ENCODE measurements at places on chromosomes 12 and 14.
A peak's percentile ranks its signal among the peaks of the same experiment; 100 is the strongest.

- DNase-seq, result no peak
Measured at GRCh38 chr14:66152747-66153146, 333.4 kb upstream of the CCDC196 start.

- no peak for DNase-seq
Measured at GRCh38 chr12:131842169-131842568, 14.0 kb downstream of the MMP17 start.

DNA sequence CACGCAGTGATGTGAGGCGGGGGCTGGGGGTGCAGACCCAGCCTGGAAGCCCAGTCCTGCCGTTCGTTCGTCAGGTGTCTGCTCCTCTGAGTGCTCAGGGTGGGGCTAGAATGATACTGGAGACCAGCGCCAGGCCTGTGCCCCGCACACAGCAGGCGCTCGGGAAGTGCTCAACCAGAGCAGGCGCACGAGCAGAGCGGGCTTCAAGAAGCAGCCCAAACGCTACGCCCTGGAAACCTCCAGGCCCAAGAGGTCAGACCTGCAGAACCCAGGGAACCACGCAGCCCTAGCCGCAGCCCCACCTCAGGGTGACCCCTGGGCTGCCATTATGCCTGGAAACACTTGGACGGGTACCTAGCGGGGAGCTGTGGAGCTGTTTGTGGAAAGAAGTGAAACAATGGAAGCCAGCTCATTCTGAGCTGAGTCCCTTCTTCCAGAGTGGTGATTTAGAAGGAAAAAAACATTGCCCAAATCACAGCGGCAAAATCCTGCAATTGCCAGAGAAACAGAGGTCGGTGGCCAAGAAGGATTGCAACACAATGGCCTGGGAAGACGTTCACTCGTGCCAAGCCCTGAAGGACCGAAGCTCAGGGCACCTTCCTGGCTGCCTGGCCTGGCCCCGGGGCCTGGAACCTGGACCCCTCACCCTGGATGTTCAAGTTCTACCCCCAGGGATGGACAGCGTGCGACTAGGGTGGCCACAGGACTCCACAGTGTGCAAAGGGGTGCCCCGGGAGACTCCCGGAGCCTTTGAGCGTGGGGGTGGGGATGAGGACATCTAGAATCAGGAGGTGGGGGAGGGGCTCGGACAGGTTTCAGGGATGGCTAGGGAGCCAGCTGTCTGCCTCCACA, 40.4 kb upstream of the DIO3 start:
- DNase-seq, result no peak

- DNase-seq, result no peak
Measured at GRCh38 chr14:97993508-97994019, 1196.4 kb downstream of the VRK1 start.

- no peak for DNase-seq
Measured at GRCh38 chr12:113453330-113453729, 18.3 kb downstream of the LHX5 start.

GRCh38 chr12:77062846-77063461, 2.4 kb downstream of the E2F7 start:
- peak; percentile 83 for DNase-seq

DNA sequence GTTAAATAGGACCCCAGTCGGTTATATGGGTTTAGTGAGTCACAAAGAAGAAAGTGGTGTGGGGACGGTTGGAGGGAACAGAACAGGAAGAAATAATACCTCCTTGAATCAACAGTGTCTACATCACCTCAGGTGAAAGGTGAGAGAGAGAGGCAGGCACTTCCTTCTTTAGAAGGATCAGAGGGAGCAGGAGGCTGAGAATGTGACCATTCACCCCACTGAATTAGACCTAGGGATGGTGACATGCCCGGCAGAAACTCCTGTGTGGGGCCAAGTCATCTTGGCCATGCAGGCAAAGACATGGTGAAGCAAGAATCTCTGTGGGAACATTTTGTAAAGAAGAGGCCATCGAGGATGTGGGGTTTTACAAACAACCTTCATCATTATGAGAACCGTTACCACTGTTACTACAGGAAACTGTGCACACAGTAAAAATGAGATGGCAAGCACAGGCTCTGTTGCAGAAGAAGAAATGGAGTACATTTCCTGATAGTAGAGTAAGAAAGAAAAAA, 1196.9 kb downstream of the VRK1 start:
- DNase-seq, result peak; percentile 9

- no peak for DNase-seq
Measured at GRCh38 chr14:20470603-20470901, 1.3 kb downstream of the PNP start.

- no peak for DNase-seq
Measured at GRCh38 chr14:71804992-71805391, 127.2 kb upstream of the RGS6 start.

GRCh38 chr14:77582511-77582910, 33.9 kb downstream of the SPTLC2 start:
- DNase-seq, result no peak

- DNase-seq, result no peak
Measured at GRCh38 chr12:116927244-116927940, 16.6 kb downstream of the FBXW8 start.

GRCh38 chr12:67710582-67710981, 62.0 kb downstream of the DYRK2 start:
- peak; percentile 76 for DNase-seq

DNA sequence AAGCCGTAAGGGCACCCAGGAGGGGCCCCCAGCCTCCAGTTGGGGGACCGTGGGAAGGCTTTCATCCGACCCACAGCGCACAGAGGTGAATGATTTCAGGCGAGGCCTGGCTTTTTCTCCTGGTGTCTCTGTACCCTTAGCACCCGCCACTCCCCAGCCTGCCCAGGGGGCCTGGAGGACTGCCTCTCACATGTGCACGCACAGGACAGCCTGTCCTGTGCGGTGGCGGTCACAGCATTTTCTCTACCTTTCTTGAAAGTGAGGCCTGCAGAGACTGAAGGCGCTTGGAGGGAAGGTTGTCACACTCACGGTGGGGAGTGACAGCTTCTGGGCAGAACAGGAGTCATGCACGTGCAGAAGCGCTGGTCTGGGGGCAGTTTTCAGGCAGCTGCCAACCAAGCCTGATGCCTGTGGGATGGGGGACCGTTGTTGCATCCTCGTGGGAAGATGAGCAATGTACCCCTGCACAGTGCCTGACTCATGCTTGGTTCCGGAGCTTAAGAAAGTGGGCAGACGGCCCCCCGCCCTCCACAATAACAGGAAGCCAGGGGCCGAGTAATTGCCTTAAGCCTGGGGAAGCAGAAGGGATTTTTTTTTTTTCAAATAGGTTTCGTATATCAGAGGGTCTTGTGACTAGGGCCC, 148.1 kb downstream of the TSPAN9 start:
- no peak for DNase-seq

DNA sequence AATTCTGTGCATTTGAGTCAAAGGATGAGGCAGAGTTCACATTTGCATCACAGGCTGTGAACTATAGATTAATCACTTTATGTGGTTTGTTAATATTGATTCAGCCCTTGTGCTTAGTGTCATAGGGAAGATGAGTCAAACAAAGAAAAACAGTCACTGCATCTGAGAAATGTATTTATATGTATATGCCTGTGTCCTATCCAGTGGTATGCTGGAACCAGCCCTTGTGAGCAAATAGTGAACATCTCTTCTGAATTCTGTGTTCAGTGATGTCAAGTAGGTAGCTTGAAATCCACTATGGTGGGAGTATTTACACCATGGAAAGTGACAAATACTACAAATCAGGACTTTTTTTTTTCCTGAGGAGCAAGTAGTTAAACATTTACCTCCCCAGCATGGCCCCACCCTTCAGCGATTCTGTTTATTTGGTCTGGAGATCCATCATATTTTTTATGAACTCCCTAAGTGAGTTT, 128.5 kb downstream of the HMGA2 start:
- no peak for DNase-seq

- DNase-seq, result no peak
Measured at GRCh38 chr12:105915997-105916759, 222.6 kb downstream of the NUAK1 start.

- DNase-seq, result no peak
Measured at GRCh38 chr12:93361151-93361919, 16.4 kb upstream of the NUDT4 start.

DNA sequence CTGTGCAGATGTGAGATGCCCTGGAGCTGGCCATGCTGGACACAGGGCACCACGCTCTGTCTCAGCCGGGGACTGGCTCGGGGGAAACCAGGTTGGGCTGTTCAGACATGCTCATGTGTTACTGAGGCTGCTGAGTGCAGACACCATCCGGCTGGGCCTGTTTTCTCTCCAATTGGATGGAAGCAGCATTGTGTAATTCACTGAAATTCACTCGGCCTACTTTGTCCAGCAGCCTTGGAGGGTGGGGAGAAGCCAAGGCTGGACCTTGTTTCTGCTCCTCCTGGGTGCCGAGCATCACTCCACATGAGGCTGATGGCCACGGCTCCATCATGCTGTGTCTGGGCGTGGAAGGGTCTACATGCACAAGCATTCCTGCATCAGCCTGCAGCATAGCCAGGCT, 130.7 kb downstream of the SMOC1 start:
- no peak for DNase-seq

DNA sequence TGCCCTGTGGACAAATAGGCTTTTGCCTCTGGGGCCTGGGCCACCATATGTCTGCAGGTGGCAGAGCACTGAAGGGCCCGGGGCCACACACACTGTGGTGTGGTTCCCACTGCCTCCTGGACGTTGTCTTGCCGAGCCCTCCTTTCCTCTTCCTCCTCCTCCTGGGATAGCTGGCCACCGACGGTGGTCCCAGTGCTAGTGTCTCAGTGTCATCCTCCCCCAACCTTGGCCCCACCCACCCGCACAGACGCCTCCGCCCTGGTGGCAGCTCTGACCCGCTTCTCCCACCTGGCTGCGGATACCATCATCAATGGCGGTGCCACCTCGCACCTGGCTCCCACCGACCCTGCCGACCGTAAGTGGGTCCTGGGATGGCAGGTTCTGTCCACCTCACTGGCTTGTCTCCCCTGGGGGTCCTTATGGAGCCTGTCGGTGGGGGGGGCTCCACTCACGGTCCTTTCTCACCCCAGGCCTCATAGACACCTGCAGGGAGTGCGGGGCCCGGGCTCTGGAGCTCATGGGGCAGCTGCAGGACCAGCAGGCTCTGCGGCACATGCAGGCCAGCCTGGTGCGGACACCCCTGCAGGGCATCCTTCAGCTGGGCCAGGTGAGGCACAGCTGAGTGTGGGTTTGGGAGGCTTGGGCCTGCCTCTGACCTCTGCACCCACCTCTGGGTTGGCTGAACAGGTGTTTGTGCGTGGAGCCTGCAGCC, 23.5 kb downstream of the HIP1R start:
- DNase-seq, result no peak

- DNase-seq, result no peak
Measured at GRCh38 chr14:27573018-27573417, 975.2 kb upstream of the NOVA1 start.

DNA sequence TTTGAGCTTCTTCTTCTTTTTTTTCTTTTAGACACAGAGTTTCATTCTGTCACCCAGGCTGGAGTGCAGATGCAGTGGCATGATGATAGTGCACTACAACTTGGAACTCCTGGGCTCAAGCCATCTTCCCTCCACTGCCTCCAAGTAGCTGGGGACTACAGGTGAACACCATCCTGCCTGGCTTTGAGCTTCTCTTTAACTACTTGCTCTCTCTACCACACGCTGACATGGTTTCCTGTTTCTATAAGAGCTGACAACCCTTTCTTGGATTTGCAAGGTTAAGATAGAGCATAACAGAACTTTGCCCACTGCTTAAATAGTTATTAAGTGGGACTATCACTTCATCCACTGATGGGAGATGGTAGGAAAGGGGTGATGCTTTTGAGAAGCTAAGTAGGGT, 82.4 kb upstream of the SLC38A2 start:
- DNase-seq, result no peak

DNA sequence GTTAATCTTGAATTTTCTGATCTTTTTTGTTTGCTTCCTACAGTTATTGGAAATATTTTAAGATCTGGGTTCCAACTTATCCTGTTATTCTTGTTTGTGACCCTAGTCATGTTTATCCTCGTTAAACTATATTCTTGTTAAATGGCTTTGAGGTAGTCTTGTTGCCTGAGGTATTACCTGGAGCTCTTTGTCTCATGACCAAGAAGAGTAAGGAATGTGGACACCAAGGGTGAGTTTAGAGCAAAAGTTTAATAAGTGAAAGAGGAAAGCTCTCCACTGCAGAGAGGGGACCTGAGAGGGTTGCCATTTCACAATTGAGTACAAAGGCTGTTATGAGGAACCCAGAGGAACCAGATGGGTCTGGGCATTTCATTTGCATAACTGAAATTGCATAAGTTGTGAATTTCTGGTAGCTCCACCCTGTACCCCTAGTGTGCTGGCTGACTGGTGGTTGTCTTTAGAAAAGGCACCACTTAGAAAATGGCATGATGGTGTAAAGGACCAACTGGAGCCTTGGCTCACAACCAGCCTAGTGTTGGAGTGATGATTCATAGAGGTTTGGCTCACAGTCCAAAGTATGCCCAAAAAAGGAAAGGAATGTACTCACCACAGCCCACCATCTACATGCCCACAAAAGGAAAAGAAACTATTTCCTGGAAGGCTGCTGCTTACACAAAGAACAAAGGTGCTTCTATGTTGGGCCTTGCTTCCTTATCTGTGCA, 36.7 kb upstream of the RESF1 start:
- DNase-seq, result no peak

- DNase-seq, result no peak
Measured at GRCh38 chr12:88922816-88923215, 342.5 kb upstream of the KITLG start.

DNA sequence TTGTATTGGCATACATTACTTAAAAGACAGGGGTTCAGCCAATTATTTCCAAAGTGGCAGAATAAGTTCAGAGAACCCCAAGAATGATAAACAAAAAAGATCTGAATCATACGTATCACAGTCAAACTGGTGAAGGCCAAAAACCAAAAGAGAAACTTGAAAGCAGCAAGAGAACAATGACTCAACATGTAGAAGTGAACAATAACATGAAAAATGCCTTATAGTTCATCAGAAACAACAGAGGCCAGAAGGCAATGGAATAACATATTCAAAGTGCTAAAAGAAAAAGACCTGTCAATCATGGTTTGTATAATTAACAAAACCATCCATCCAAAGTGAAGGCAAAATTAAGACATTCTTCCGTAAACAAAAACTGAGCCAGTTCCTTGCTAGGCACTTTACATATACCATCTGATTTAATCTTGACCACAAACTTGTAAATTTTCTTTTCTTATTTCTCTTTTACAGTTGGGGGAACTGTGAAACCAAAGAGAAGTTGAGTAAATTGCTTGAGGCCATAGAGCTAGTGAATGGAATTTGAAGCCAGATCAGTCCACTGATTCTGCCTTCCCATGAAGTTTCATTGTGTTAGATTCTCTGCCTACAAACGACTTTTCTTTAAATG, 232.1 kb upstream of the SEL1L start:
- DNase-seq, result peak; percentile 1

DNA sequence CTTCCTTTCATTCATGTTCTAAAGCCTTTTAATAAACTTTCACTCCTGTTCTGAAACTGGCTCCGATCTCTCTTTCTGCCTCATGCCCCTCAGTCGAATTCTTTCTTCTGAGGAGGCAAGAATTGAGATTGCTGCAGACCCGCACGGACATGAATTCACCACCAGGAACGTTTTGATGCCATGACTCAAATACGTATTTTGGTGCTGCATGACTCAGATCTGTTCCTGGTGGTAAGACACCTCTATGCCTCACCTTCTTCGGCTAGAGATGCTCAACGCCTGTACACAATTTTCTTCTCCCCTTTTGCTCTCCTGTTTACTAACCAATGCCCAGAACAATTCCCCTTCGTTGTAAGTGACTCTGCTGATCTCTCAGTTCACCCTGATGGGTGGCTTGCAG, 52.0 kb upstream of the RIMBP2 start:
- peak; percentile 45 for DNase-seq

Measured in GM12865 (cell line).